Activated CD8-positive, alpha-beta memory T cell treated with anti-CD3 and anti-CD28 coated beads, Interleukin-2, amount 10 ng/mL, durations not matched to agents 7 days and 5 days (primary cell): ENCODE measurements at places on chromosomes 12 and 14.

DNA sequence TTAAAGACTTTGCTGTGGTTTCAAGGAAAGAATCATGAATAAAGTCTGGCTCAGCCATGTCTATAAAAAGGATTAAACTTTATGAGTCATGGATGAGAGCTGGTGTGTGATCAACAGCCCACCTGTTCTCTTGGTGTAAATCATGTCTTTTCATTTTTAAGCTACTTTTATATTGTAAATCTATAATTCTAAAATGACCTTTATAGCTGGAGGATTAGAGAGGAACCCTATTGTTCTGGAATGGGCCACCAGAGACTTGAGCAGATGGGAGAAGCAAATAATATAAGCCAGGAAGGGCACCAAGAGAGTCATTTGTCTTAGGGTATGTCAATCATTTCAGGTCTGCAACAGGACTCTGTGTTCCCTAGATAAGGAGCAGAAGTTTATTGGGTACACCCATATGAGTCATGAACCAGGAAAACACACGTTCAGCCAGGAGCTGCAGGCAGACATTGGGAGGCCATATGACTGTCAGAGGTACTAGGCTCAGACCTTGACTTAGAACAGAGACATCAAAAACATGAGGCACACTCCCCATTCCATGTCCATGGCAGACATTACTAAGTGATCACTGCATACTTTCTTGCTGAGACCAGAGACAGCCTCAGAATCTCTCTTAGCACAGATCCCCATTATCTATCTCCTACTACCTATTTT is 49.3 kb downstream of the NDUFA12 start:
- no peak for DNase-seq
- H3K36me3 ChIP-seq = no peaks in the 10 kb centered on the region
- no peak overlapping the region for H3K4me3 ChIP-seq
- H3K27ac ChIP-seq = no peak overlapping the region

- H3K4me3 ChIP-seq = no peak within 1 kb of the TSS
- no peak for DNase-seq
- no peaks in the 10 kb centered on the region for H3K36me3 ChIP-seq
- peaks cover 61% of the 10 kb centered on the region for H3K27me3 ChIP-seq
- peaks cover 8% of the 10 kb centered on the region for H3K4me1 ChIP-seq
Measured at GRCh38 chr14:103057372-103058163, at the start of gene CDC42BPB. Gene CDC42BPB, minus strand, starts transcription at chr14:103057549. Its CDS starts 376 bp downstream, at chr14:103057173.

DNA sequence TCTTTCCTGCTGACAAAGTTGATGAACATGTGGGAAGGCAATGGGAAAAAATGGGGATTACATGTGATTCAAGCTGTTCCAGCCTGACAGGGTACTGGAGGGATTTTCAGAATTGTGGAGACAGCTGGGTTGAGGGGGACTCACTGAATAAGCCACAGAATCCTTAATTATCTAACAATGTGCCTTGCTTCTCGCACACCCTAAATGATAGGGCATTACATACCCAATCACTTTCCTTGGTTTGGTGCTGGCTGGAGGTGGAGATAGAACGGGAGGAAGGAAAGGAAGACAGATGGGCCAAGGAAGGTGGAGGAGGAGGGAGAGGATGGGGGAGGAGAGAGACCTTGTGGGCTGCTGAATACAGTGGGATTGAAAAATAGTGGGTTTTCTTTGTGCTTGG is 20.7 kb downstream of the PELI2 start:
- peaks cover 2% of the 10 kb centered on the region for H3K4me1 ChIP-seq
- no peak for DNase-seq
- no peak overlapping the region for H3K4me3 ChIP-seq
- peaks cover 14% of the 10 kb centered on the region for H3K27me3 ChIP-seq
- no peak overlapping the region for H3K27ac ChIP-seq

GRCh38 chr12:24695657-24696329 is 253.1 kb downstream of the BCAT1 start:
- H3K4me3 ChIP-seq = no peak overlapping the region
- H3K27ac ChIP-seq = no peak overlapping the region
- no peaks in the 10 kb centered on the region for H3K4me1 ChIP-seq
- DNase-seq = no peak

DNA sequence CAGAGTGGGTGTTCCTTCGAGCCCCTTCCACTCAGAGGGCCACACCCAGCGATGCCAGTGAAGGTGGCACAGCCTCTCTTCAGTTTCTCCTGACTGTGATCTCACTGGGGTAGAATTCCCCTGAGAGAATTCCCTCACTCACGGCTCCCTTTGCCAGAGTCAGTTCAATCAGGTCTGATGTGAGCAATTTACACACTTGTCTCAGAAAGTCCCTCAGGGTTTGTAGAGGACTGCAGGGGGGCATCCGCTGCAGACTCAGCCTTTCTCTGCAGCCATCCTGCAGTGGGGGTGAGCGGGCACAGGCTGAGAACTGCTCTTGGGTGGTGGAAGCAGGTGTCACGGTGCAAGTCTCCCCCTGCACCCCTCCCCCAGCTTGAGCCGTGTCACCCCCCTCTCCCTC is 205.4 kb upstream of the PRMT8 start:
- no peaks in the 10 kb centered on the region for H3K36me3 ChIP-seq
- H3K4me3 ChIP-seq = no peak overlapping the region
- no peaks in the 10 kb centered on the region for H3K27me3 ChIP-seq
- H3K4me1 ChIP-seq = no peaks in the 10 kb centered on the region
- no peak for DNase-seq

DNA sequence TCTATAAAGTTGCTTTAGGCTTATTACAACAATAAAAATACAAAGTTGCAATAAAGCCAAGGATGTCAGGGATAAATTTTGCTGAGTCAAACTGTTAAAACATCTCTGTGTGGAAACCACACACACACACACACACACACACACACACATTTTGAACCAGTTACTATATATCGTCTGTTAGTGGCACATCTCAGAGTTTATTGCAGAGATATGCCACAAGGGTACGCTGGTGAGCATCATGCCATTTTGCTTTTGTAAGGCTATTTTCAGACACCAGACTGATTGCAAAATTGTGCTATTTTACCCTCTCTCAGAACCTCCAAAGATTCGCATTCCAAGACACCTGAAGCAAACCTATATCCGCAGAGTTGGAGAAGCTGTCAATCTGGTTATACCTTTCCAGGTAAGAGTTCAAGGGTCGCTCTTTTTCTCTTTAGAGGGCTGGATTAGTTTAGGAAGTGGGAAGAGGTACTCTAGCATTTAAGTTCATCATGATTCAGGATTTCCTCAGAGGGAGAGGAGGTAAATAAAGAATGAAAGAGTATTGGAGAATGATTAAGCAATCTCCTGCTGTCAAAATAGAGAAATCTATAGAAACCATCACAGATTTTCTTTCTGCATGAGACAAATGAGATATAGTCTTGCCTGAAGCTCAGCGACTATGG is 27.3 kb upstream of the CHPT1 start:
- H3K4me3 ChIP-seq = no peak overlapping the region
- H3K4me1 ChIP-seq = peaks cover 24% of the 10 kb centered on the region
- peaks cover 20% of the 10 kb centered on the region for H3K27me3 ChIP-seq

- DNase-seq = no peak
- H3K27ac ChIP-seq = no peak overlapping the region
- H3K36me3 ChIP-seq = no peaks in the 10 kb centered on the region
- H3K27me3 ChIP-seq = no peaks in the 10 kb centered on the region
- no peaks in the 10 kb centered on the region for H3K4me1 ChIP-seq
- H3K4me3 ChIP-seq = no peak overlapping the region
Measured at GRCh38 chr12:39915249-39915648, 190.6 kb downstream of the SLC2A13 start.

GRCh38 chr12:68190301-68190700 is 30.8 kb upstream of the IFNG start:
- DNase-seq = no peak
- peaks cover 9% of the 10 kb centered on the region for H3K27me3 ChIP-seq
- H3K4me1 ChIP-seq = peaks cover 25% of the 10 kb centered on the region
- H3K36me3 ChIP-seq = peaks cover 2% of the 10 kb centered on the region
- H3K27ac ChIP-seq = peak overlapping the region; percentile 67

GRCh38 chr12:30774599-30774998 is 19.8 kb upstream of the CAPRIN2 start:
- H3K4me3 ChIP-seq = no peak overlapping the region
- peaks cover 28% of the 10 kb centered on the region for H3K27me3 ChIP-seq
- no peaks in the 10 kb centered on the region for H3K36me3 ChIP-seq
- no peak for DNase-seq
- H3K4me1 ChIP-seq = no peaks in the 10 kb centered on the region

DNA sequence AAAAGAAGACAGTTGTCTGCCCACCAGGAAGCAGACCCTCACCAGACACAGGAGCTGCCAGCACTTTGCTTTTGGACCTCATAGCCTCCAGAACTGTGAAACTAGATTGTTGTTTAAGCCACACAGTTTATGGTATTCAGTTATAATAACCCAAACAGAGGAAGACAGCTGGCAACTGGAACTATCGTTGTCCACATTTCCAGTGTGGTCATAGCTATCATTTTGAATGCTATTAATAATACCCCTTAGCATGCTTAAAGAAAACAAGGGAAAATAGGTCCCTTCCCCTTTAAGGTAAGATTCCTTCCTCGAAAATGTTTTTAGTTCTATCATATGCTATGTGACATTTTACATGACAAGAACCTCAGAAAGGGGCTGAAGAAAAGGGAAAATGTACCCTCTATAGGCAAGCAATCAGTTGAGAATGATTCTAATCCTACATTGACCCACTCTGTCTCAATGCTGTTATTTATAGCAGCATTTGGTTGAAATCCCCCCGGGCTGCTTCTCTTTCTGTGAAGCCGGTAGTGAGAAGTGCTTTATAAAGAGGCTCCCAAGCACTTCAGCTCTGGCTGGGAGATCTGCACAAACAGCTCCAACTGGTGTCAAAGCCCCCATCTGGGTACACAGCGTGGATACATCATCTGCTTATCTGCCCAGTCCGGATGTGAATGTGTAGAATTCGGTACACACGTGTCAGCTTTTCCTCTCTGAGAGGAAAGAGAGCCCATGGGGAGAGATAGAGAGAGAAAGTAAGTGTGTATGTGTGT is 221.2 kb upstream of the FLRT2 start:
- H3K36me3 ChIP-seq = no peaks in the 10 kb centered on the region
- no peak overlapping the region for H3K4me3 ChIP-seq
- no peak for DNase-seq
- no peak overlapping the region for H3K27ac ChIP-seq

DNA sequence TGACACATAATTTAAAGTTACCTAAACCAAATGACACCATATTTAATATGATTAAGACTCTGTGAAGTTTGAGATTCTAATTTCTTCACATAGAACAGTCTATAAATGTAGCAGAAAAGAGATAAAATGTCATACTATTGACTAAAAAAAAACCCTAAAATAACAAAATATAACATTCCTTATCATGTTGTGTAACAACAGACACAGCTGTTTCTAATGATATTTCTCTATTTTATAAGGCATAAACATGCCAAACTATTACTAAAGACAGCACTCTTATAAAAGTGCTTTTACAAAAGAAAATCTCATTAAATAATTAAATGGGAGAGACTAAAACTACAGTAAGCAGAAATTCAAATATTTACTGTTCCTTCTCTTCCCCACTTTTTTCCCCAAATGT is 49.4 kb downstream of the NOVA1 start:
- H3K4me1 ChIP-seq = no peaks in the 10 kb centered on the region
- no peak overlapping the region for H3K4me3 ChIP-seq
- DNase-seq = no peak
- H3K27ac ChIP-seq = no peak overlapping the region
- H3K36me3 ChIP-seq = no peaks in the 10 kb centered on the region

GRCh38 chr12:56781726-56782125 is 18.6 kb downstream of the HSD17B6 start:
- H3K4me3 ChIP-seq = no peak overlapping the region
- no peaks in the 10 kb centered on the region for H3K36me3 ChIP-seq
- H3K27me3 ChIP-seq = no peaks in the 10 kb centered on the region
- H3K27ac ChIP-seq = no peak overlapping the region

DNA sequence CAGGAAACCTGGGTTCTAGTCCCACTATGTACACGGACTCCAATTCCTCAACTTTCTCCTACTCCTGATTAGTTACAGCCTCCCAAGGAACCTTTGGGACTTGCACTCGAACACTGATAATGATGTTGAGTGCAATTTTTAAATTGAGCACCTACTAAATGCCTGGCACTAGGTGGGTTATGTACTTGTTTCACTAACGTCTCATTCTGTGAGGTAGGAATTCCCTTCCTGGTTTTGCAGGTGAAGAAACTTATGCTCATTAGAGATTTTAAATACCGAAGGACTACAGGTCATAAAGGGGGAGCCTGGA is 536 bp downstream of the PARPBP start:
- H3K27me3 ChIP-seq = no peaks in the 10 kb centered on the region
- H3K4me1 ChIP-seq = peaks cover 39% of the 10 kb centered on the region
- H3K36me3 ChIP-seq = peaks cover 40% of the 10 kb centered on the region
- DNase-seq = no peak

DNA sequence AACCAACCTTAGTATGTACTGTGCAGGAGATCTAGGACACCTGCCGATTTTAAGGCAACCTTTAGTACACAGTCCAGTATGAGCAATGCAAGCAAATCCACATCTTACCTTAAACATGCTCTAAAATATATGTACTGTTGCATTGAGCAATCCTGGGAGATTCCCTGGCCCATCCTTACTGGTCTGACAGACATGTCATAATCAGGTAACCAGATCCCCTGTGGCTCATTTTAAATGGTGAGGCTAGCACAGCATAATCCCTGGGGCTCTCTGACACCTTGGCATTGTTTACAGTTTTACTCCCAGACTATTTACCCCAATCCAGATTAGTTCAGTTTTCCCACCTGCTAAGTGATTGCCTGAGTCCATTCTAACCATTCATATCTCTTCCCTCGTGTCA is 15.1 kb downstream of the BMAL2 start:
- no peak overlapping the region for H3K27ac ChIP-seq
- peaks cover 3% of the 10 kb centered on the region for H3K36me3 ChIP-seq
- no peaks in the 10 kb centered on the region for H3K4me1 ChIP-seq
- H3K4me3 ChIP-seq = no peak overlapping the region
- no peak for DNase-seq

DNA sequence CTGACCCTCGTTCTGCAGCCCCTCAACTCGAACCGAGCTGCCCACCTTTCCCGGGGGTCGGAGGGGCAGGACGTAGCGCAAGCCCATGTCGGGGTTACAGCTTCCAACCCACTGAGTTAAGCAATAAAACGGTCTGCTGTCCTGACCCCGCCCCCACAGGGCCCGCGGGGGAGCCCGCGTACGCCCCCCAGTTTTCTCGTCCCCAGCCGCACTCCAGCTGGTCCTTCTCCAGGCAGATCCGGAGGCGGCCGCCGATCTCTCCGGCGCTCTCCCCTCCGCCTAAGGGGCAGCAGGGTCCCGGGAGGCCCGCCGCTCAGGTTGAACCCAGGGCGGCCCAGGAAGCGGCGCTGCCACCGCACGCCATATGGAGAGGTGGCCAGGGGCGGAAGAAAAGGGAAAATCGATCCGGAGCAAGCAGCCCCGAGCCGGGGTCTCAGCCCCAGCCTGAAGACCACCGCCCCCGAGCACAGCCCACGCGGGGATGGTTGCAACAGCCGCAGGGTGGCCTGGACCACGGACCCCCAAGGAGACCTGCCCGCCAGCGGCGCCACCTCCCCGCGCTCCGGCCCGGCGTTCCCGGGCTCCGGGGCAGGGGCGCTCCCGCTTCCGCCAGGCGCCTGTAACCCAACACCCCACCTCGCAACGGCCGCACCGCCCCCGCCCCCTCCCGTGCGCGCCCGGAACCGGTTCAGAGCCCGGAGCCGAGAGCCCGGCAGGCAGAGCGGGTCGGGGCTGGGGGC is 760 bp downstream of the ACTN1 start:
- peak overlapping the region; percentile 73 for H3K27ac ChIP-seq
- peaks cover 10% of the 10 kb centered on the region for H3K36me3 ChIP-seq
- H3K4me1 ChIP-seq = peaks cover 22% of the 10 kb centered on the region
- DNase-seq = peak; percentile 64
